ENCODE measurements at places on chromosomes 7 and 10.

DNA sequence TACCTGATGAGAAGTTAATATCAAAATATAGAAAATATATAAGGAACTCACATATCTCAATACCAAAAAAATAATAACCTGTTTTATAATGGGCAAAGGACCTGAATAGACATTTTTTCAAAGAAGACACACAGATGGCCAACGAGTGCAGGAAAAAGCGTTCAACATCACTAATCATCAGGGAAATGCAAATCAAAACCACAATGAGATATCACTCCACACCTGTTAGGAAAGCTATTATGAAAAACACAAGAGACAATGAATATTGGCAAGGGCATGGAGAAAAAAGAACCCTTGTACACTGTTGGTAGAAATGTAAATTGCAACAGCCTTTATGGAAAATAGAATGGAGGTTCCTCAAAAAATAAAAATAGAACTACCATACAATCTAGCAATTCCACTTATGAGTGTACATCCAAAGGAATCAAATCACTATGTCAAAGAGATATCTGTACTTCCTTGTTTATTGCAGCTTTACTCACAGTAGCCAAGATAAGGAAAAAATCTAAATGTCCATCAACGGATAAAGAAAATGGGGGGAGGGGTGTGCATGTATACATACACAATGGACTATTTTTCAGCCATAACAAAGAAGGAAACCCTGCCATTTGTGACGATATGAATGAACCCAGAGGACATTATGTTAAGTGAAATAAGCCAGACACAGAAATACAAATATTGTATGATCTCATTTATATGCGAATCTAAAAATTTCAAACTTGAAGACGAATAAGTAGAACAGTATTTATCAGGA, 3.6 kb upstream of the ALOX5 start:
- DNase-seq: no peak

DNA sequence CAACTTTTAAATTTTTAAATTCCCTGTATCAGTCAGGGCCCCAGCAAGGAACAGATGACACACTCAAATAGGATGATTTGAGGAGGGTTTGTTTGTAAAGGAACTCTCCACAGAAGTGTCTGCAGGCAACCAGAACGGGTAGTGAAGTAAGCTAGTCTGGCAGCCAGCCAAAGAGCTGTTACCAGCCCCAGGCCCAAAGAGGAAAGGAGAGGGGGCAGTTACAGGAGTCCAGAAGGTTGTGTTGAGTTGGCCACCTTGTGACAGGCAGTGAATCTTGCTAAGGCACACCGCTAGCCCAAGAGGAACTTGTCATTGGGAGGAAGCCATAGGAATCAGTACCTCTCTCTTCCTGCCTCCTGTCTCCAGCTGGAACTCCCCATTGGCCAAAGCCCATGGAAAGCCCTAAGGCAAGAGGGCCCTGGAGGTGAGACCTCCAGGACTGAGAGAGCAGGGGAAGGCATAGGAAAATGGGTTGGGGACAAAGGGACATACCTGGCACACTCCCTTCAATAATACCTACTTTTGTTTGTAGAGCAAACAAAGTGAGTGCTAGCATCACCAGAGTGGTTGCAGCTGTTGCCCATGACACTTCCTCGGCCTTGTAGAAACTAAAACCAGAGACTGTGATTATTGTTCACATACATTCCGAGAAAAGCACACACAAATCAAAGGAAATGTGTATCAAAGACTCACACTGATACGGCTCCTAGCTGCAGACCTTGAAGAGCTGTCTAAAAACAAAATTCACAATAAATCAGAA, 25.4 kb upstream of the GATAD1 start:
- no peak for DNase-seq

- DNase-seq: no peak
These were observed 382.3 kb downstream of the DNAJB6 start for GRCh38 chr7:157719008-157719682.

GRCh38 chr7:116229366-116229765, 19.0 kb downstream of the TES start:
- no peak for DNase-seq

DNA sequence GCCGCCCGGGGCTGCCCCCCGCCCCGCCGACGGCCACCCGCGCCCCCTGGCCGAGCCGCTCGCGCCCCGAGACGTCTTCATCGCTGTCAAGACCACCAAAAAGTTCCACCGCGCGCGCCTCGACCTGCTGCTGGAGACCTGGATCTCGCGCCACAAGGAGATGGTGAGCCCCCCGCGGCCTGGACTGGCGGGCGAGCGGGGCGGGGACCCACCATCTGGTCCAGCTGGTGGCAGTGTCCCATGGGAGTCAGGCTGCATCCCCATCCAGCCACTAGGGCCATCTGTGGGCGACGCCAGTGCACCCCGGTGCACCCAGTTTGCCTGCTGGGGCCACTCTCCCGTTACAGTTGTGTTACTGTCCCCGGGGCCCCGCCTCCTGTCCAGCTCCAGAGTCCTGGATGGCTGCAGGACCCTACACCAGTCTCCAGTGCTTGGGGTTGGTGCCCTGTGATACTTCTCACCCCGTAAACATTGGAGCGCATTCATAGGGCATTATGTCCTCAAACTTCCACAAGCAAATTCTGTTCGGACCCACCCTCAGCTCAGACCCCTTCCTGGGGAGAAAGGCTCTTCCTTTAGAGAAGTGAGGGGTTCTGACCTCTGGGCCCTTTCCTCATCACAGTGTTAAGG, 672 bp downstream of the LFNG start:
- DNase-seq: no peak

GRCh38 chr7:51606601-51607154, 290.1 kb upstream of the COBL start:
- no peak for DNase-seq

DNA sequence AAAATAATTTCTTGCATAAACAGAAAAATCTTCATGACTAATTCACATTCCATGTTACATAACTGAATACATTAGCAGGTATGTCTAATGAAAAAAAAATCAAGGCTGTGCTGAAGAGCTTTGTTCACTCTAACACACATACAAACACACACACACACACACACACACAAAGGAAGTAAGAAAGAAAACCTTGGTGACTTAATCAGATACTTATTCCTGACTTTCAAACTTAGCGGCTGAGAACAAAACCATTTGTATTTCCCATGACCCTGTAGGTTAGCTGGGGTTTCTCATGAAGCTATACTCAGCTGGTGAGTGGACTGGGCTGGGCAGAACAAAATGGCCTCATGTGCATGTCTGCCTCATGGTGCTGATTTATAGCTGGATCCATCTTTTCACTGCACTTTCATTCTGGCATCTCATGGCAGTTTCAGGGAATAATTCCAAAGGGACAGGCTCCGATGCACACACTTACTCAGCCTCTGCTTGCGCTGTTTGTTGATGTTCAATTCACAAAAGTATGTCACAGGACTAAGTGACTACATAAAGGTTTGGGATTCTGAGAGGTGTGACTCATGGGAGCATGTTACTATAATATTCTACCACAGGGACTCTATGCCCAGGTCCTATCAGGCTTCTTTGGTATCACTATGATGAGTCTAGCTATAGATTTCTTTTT, 161.2 kb downstream of the PCLO start:
- DNase-seq: no peak

- DNase-seq: peak; percentile 7
These were observed 248.9 kb downstream of the FOXP2 start for GRCh38 chr7:114663502-114663901.

GRCh38 chr10:31774928-31775650, 153.5 kb downstream of the ARHGAP12 start:
- no peak for DNase-seq

- no peak for DNase-seq
These were observed 142.1 kb upstream of the PDE1C start for GRCh38 chr7:32212321-32212720.

GRCh38 chr10:3770611-3771110, 14.3 kb downstream of the KLF6 start:
- no peak for DNase-seq

- DNase-seq: no peak
These were observed 5.1 kb downstream of the ELFN1 start for GRCh38 chr7:1675036-1675671.

DNA sequence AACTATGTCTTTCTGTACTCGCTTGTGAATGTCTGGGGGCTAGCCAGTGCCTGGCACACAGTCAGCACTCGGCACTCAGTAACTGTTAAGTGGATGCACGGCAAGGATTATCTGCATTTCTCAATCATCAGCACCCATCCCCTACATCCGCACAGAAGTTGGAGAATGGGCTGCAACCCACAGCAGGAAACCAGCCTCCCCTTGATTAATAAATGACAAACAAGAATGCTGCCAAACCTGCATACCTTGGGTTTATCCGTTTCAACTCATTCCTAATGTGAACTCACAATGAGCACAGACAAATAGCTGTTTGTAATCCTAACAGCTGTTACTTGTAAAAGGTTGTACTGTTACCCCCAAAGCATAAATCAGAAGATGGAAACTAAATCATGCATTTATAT, 28.9 kb downstream of the PPP1R3C start:
- DNase-seq: no peak

DNA sequence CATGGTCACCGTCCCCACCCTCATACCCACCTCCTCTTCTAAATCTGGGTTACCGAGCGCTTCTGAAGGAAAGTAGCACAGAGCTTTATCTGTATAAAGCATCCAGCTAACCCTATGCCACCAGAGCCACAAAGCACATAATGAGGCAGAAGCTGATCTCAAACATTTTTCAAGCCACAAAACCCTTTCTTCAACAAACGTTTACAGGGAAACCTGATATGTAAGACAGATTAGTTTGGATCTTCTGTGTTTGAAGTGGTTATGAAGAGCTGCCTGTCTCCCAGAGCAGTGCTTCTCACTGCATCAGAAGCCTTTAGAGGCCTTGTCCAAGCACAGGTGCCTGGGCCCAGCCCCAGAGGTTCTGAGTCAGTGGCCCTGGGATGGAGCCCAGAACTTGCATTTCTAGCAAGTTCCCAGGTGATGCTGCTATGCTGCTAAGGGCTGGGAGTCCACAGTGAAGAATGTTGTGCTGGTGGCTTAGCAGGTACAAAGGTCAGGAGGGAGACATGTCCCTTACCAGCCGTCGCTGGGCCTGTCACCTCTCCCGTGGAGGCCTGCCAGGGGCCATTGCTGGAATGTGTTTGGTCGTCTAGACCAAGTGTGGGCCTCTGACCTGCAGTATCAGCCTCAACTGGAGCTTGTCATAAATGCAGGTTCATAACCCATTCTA, 90.4 kb downstream of the TAF3 start:
- no peak for DNase-seq

DNA sequence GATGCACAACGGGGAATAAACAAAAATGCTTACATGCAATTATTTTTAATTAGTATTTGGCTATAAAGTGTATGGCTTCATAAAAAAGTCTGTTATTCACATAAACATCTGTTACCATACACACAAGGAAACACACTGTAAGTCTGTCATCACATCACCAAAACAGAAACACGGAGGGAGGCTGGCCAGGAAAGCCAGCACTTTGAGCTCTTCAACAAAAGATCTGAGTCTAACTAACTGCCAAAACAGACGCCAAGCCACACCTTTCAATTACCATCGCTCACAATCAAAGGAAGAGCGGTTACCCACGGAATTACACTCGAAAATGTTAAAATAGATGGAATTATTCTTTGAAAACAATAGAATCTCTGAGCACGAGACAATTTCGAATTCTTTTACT, 49.2 kb upstream of the MGMT start:
- DNase-seq: peak; percentile 53

DNA sequence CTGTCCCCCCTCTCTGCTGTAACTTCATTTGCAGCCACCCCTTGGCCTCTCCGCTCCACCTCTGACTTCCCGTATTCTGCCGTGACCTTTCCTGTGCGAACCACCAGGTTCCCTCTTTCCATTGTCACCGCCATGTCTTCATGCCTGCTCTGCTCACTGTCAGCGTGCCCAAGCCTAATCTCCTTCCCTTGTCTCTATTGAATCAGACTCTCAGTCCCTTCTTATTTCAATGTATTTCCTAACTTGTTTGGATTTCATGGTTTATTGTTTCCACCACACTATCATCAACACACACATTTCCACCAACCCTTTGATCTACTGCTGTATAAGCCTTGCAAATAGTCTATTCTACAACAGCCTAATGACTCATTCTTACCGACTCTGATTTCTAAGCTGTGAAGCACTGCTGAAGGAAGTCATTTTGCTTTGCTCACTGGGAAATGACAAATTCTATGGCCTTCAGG, 30.0 kb upstream of the INHBA start:
- no peak for DNase-seq

DNA sequence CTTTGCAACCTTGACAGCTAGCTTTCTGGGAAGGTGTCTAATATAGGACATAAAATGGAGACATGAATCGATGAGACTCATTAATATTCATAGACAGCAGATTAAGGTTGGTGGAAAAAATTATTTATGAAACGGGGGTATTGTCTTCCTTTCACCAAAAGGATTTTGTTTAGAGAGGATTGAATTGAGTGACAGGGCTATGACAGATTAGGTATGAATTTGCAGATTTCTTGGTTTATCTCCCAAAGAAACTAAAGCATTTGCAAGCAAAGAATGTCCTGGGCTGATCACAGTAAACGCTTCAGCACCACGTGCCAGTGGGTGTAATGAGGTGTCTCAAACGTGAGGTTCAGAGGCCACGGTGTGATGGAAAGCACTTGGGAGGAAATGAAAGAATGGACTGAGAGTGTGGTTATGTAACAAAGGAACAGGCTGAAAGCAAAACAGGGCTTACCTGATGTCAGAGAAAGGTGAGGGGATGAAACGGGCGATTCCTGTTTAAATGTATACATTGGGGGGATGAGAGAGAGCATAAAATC, 329.2 kb upstream of the NPVF start:
- no peak for DNase-seq

GRCh38 chr7:1742555-1743303, 72.7 kb downstream of the ELFN1 start:
- peak; percentile 62 for DNase-seq

DNA sequence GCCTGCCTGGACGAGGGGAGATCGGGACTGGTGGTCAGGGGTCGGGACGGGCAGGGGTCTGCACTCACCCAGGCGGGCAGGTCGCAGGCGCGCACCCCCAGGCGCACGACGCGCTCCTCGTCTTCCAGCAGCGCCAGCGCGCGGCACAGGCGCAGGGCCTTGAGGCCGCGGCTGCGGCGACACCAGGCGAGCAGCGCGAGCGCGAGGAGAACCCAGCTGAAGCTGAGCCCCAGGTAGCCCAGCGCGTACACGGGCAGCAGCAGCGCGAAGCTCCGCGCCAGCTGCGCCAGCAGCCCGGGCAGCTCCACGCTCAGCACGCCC, 328 bp downstream of the ESYT2 start:
- DNase-seq: peak; percentile 76

DNA sequence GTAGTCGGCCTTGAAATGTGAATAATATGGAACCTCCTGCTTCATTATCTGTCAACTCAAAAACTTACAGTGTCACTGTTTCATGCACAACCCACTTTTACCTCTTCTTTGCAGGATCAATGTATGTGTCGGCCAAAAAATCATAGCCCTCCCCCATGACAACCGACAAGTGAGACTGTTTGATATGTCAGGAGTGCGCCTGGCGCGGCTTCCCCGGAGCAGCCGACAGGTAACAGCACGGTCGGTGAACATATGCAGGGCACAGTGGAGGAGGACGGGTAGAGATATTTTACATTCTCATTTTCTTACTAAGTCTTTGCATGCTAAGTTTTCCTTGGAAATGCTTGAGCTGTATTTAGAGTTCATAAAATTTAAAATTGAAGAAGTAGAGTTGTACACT, 68.6 kb downstream of the WDR37 start:
- no peak for DNase-seq

GRCh38 chr10:8063935-8064334, 9.4 kb downstream of the GATA3 start:
- no peak for DNase-seq

- no peak for DNase-seq
These were observed 133.4 kb upstream of the ANKRD1 start for GRCh38 chr10:91054325-91054724.

- no peak for DNase-seq
These were observed 560 bp downstream of the RARRES2 start for GRCh38 chr7:150340875-150341262.
